T follicular helper cell (primary cell): ENCODE measurements at places on chromosomes 7 and 10.

DNA sequence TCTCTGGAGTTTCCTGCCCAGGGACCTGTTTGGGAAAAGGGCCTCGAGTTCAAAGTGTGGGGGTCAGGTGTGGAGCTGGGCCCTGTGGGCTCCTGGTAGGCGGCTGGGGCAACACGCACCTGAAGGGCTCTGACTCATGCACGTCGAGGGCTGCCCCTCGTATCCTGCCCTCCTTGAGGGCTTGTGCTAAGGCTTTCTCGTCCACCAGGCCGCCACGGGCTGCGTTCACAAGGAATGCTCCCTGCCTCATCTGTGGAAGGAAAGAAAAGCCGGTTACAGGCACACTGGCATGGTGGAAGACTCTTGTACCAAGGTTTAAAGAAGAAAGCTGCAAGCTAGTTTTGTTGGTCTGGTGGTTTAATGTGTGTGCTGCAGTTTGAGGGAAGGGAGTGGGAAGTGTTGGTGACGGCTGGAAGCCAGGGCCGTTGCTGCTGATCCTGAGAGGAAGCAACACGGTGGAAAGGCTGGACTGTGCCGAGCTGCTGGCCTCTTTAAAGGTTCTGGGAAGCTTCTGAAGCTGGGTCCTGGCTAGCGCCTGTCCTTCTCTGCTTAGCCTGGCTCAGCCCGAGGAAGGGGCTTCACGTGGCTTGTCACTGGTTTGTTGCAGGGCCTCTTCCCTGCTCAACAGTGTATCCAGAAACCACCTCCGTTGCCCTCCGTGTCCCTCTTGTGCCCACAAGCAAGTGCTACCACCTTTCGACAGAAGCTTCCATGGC is 52.0 kb downstream of the ZRANB1 start:
- DNase-seq, result no peak

- no peak for DNase-seq
Measured at GRCh38 chr10:118500477-118501104, 94.9 kb downstream of the PRLHR start.

DNA sequence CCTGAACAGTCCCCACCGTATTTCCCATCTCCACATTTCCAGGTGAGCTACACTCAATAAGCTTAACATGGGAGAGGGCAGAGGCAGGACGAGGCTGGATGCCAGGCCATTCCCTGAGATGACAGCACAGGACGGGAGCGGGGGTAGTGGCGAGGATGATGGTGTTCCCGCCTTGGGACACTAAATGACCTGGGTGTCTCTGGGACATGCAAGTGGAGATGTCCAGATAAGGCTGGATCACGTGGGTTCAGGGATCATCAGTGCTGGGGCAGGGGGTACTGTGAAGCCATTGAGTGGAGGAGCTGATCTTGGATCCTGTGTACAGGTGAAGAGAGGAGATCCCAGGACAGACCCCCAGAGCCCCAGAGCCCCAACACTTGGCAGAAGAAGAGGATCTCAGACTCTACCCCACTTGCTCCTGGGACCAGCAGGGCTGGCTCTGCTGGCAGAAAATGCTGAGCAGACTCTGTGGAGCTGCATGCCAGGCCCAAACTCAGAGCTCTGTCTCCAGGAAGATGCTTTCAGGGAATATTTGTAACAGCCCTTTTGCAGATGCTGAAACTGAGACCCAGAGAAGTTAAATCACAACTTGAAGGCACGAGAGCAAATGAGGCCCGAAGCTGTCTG is 29.7 kb upstream of the HSPA12A start:
- no peak for DNase-seq

- DNase-seq, result no peak
Measured at GRCh38 chr10:119831656-119832055, 41.0 kb downstream of the MCMBP start.

DNA sequence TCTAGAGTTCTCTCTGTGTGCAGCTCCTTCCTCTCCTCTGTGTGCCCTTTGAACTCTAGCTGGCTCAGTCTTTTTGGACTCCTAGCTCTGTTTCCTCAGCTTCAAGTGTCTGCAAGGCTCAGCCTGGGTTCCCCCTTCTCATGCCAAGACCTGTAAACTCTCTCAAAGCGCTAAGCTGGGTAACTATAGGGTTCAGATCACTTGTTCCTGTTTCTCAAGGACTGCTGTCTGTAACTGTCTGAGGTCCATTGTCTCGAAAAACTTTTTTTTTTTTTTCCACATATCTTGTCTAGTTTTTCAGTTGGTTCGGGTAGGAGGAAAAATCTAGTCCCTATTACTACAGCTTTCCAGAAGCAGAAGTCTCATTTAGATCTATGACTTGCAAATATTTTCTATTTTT is 46.6 kb upstream of the PPP1R17 start:
- no peak for DNase-seq

GRCh38 chr7:1062296-1063294 is 18.2 kb downstream of the GPR146 start:
- DNase-seq, result no peak

DNA sequence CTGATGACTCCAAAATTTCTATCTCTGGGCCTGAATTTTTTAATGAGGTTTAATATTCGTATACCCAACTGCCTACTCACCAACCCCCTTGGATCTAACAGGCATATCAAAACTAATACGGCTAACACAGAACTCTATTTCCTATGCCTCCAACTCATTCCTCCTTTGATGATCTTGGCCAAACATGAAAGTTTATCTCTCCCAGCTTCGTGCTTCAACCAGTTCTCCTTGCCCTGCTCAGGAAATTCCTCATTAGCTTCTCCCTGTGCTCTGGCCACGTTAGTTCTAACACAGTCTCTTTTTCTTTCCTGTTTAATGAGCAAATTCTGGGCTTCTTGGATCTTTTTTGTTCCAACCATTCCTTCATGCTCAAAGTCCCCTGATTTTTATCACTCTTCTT is 138.9 kb upstream of the PTN start:
- no peak for DNase-seq

DNA sequence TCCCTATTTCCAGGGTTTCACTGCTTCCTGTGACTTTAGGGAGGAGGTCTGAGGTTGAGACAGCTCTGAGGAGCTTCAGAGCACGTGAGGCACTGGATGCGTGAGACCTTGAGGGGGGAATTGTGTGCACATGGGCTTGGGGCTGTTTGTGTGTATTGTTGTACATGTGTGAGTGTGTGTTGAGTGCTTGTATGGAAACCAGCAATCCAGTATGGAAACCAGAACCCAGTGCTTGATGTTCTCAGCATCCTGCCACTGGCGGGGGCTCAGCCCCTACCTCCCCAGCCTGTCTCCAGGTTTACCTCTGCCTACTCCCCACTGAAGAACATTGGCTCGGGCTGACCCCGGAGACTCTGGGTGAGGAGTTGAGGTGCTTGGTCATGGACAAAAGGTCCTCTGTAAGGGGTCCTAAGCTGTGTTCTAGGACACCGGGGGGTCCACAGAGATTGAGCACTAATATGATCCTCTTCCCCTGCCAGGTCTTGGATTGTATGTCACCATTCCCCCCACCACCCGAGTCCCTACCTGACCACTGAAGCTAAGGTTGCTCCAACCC is 20.8 kb downstream of the SFTPD start:
- DNase-seq, result no peak

DNA sequence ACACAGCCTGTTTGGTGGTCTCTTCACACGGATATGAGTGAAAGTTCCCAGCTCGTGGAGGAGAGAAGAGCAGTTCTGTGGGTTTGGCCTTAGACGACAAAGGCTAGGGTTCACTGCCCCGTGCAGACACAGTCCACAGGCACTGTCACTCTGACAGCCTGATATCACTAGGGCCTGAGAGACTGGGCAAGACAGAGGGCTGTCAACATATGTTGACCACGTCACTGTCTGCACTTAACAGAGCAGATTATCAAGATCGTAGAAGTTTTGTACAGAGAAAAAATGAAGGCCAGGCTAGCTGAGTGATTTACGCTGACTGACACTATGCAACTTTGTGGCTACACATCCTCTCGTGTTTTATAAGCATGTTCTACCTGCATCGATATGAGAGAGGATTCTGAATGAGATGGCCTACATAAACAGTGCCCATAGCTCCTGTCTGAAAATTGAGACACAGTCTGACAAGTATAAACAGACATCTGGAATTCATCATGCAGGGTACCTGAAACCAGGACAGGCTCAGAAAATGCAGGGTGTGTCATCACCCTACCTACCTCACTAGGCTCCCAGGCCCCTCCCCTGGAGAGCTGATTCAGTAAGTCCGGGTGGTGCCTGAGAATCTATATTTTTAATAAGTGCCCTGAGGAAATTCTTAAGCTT is 120.0 kb downstream of the SGMS1 start:
- no peak for DNase-seq

DNA sequence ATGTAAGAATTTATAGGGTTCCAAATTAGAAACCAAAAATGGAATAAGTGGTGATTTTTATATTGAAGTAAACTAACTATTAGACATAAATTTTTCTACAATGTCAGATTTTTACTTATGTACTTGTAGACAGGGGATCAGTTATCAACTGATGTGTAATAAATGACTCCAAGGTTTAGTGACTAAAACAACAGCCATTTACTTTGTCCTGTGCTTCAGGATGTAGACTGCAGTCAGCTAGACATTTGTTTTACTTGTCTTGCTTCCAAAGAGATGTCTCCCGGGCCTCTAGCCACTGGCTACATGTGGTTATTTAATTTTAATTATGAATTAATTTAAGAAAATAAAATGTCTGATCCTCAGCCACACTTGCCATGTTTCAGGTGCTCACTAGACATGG is 249.7 kb upstream of the IGFBP3 start:
- DNase-seq, result no peak

DNA sequence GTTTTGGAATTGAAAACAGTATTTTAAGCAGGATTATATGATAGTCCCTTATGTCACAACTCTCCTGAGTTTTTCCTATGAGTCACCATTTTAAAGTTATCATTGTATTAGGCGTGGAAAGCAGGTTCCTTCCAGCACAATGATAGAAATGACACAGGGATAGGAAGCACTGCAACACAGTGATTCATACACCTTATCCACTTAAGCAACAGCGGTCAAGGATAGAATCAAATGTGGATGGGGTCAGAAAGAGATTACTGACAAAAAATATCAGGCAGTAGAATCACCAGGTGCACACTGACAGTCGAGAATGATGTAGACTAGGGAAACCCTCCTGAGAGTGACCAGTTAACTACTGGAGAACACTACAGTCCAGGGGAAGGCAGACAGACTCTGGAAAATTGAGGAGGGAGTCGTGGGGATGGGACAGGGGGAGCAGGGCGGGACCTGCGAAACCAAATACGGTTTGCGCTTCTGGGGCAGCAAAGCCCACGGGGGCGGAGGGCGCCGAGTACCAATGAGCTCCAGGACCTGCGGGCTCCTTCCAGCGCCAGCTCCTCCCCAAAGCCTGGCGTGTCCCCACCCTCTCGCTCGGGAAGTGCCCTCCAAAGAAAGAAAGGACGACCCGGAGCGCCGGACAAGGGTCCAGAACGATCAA is 479 bp downstream of the PNPLA8 start:
- no peak for DNase-seq

DNA sequence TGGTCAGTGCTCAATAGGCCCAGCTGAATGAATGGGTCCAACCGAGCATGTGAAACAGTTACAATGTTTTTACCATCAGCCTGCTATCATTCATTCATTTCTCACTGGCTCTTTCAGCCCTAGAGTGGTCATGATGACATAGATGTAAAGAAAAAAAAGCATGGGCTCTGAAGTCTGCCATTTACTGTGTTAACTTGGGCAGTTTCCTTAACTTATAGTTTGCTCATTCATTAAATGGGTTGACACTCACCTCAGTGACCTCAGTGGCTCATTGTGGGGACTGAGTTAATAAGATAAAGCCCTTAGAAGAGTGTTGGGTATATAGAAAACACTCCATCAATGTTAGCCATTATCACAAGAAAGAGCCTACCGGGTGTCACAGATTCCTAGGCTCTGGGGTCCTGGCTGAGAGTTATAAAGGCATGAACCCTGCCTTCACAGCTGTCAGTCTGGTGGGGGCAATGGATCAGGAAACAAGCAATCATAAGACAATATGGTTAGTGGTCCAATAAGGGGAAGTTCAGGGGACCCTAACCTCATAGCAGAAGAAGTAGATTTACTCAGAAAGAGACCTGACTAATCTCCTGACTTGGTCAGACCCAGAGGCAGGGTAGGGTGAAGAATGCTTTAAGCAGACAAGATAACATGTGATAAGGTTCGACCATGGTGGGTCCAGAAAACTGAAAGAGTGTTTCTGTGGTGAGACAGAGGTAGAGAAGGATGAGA is 29.7 kb upstream of the GPAM start:
- DNase-seq, result no peak

DNA sequence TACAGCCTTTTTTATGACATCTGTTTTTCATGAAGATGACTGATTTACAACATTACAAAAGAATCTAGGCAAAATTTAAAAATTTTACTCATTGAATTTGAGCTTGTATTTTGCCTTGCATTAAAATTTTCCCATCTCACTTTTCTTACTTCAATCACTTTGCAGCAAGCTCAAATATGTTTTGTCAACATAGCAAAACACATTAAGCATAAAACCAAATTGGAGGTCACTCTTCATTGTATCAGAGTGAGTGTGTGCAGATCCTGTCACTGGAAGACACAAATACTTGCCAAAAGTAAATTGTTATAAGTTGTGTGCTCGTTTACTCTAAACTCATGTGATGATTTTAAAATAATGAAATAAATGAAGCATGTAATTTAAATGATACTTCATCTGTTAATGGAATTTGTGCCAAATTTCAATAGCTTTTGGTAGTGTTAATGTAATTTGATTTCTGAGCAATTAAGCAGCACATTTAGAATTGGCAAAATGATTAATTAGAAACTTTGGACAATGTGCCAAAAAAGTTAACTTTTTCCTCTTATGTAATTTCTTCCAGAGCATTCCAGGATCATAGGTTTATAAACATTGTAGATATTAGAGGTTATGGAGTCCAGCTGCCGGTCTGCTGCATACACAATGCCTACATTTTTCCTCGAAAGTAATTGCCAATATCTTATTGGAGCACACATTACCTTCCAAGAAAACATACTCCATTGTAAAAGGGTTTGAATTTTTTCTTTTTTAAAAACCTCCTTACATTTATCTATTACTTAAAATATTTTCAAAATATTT is 1078.2 kb upstream of the LRRTM3 start:
- no peak for DNase-seq

DNA sequence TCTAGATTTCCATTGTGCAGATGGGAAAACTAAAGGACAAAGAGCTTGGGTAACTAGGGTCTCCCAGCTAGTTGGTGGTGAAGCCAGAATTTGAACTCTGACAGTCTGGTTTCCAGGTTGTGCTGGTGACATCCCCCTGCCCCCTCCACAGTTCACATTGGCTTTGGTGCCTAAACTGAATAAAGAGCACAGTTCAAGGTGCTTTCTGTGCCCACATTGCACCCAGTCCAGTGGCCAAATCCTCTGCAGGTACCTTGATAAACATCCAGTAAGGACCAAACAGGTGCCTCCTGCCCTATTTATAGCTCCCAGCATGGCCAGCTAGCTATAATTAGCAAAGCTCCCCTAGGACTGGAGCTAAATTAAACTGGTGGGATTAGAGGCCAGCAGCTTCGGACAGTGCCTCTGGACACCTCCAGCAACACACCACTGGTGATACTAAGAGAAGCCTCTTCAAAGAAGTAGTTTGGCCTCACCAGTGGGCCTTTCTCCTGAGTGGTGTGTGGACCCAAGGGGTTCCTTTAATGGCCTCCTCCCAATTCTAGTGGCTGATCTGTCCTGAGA is 59.9 kb downstream of the KCNMA1 start:
- DNase-seq, result no peak
